ENCODE measurements at places on chromosomes 12 and 14. TPM values are rescaled to one million over a fixed set of nuclear protein-coding genes. Genes with fewer than 3 reads are reported as not detected.

The HELB gene
- 3.0 TPM for total RNA-seq

The GDF3 gene
- total RNA-seq, result not detected

The NPFF gene
- total RNA-seq, result not detected

The KRT82 gene
- not detected for total RNA-seq

The FRS2 gene
- total RNA-seq, result 67.0 TPM

The AP5M1 gene
- total RNA-seq, result 50.9 TPM

The KRT78 gene
- not detected for total RNA-seq

The CLEC14A gene
- total RNA-seq, result 0.63 TPM

The SLC5A8 gene
- not detected for total RNA-seq

The MDGA2 gene
- not detected for total RNA-seq

The TC2N gene
- 1.6 TPM for total RNA-seq

The GLS2 gene
- total RNA-seq, result not detected

The KRT6B gene
- not detected for total RNA-seq

The ESR2 gene
- total RNA-seq, result 0.16 TPM

The NDUFA9 gene
- total RNA-seq, result 80.9 TPM

The SERPINA9 gene
- total RNA-seq, result not detected

The ADAM21 gene
- 0.25 TPM for total RNA-seq

The NFATC4 gene
- total RNA-seq, result 77.9 TPM

The PTGER2 gene
- 1.6 TPM for total RNA-seq

The CRACR2A gene
- total RNA-seq, result 16.8 TPM

The PRKD1 gene
- 11.5 TPM for total RNA-seq

The VDR gene
- 5.0 TPM for total RNA-seq

The KRT6A gene
- total RNA-seq, result not detected

The TSPAN19 gene
- total RNA-seq, result not detected

Data from fibroblast of the aortic adventitia (primary cell).